ENCODE measurements at places on chromosomes 12 and 14.

DNA sequence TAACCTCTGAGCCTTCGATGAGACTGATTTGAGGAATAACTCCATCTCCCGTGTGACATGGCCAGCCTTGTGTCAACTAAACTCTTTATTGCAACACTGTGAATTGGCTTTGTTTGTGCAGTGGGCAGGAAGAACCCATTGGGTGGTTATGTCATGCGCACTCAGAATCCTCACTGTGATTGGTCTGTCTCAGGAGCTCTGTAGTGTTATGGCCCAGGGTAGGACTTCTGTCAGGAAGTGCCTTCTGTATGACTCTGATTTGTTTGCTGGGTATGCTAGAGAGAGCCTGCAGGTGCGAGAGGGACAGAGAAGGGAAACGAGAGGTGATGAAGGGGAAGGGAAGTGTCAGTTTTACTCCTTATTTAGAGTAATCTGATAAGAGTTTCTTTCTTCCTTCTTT is 71.5 kb upstream of the DCD start:
- no peak for DNase-seq

DNA sequence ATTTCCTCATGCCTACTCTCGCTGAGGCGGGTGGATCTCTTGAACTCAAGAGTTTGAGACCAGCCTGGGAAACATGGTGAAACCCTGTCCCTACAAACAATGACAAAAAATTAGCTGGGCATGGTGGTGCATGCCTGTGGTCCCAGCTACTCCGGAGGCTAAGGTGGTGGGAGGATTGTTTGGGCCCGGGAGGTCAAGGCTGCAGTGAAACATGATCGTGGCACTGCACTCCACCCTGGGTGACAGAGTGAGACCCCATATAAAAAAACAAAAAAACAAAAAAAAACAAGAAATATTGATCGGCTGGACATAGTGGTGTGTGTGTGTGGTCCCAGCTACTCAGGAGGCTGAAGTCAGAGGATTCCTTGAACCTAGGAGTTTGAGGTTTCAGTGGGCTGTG is 9.2 kb downstream of the MOAP1 start:
- no peak for DNase-seq

DNA sequence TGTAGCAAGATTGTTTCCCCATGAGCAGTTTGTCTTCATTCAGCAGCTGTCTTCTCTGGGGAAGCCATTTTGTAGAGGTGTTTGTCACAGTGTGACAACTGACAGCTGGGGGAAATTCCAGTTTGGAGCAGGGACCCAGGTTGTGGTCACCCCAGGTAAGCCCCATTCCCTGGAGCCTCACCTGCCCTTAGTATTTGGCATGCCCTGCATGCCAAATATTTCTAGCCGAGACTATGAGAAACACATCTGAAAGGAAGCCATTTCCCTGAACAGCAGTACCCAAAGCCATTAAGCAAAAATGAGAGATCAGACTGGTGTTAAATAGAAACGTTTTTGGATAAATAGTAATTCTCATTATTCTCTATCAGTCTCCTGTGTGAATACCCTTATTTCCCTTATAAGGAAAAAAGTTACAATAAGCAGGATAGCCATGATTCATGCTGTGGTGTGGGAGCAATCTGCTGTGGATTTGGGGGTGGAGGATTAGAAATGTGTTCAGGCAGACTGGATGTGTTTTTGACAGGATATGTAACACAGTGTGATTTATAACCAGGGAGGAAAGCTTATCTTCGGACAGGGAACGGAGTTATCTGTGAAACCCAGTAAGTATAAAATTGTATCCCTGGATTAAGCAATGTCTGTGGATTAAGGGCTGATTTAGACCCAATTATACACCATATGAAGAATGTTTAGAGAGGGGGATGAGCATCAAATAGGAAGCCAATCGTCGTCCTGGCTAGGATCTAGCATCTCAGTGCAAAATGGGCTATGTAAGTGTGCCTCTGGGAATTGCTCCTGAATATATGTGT is 68.9 kb downstream of the DAD1 start:
- no peak for DNase-seq

DNA sequence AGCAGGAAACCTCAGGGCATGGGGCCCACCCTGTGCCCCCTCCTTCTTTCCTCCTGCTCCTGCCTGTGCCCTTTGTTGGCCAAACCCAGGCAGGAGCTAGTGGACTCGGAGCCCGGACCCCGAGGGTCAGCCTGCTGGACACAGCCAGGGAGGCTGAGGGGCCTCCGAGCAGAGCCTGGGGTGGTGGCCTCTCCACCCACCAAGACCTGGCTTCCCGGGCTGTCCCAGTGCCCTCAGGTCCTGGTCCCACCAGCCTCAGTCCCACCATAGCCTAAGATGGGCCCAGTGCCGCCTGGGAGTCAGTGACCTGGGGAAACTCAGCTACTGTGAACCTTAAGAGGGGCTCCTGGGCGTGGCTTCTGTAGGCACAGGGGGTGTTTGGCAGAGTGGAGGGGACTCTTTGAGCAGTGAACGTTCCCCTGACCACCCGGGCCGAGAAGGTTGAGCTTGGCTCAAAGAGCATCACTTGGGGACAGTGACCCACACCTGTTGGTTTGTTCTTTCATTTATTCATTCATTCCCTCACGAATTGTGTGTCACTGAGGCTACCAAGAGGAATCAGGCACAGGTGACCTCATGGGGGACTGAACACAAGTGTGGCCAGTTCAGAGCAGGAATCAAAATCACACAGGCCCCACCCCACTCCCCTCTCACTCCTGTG is 266.1 kb downstream of the ADGRD1 start:
- no peak for DNase-seq

GRCh38 chr12:32089586-32089985 is 17.1 kb upstream of the BICD1 start:
- no peak for DNase-seq

GRCh38 chr12:67937822-67938221 is 51.4 kb upstream of the IFNG-AS1 start:
- DNase-seq, result no peak

DNA sequence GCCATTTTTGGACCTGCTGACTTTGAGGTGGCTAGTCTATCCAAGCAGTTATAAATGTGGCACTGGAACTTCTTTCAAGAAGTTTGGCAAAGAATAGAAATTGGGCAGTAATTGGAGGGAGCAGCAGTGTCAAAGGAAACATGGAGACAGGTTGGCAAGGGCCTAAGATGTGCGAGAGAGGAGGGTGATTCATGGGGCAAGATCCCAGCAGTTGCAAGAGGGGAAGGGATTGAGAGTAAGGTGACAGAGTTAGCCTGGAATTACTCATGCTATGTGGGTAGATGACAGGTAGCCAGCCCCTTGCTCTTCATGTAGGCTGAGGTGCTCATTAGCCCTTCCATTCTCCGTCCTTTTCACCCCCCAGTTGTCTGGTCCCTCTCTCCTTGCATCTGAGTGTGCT is 42.2 kb downstream of the FBXL14 start:
- no peak for DNase-seq

DNA sequence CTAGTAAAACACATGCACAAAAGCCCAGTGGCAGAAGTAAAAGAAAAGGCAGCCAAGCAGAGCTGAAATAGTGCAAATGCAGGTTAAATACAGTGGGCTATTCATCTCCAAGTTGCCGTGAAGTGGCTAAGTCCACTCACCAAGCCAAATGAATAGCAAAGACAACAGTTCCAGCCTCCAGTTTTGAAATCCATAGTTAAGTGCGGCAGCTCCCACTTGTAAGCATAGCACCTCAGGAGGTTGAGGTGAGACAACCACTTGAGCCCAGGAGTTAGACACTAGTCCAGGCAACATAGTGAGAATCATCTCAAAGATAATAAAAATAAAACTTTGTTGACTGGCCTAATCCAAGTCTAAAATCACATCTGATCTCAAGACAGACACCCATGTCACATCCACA is 9.8 kb upstream of the PHLDA1 start:
- no peak for DNase-seq

DNA sequence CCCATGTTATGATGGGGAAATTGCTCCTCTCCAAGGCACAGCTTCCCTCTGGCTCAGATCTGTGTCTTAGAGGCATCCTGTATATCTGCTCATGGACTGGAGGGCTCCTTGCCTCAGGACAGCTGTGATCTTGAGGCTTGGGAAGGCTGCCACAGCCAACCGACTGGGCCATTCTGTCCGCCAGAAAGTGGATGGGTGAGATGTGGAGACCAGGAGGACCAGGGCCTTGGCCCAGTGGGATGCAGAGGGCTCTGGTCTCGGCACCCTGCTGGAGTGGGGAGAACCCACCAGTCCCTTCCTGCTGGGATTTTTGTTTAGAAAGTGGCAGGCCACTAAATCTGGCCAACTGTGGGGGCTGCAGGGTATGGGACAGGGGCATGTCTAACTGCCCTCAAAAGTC is 148.6 kb downstream of the CALM1 start:
- no peak for DNase-seq

DNA sequence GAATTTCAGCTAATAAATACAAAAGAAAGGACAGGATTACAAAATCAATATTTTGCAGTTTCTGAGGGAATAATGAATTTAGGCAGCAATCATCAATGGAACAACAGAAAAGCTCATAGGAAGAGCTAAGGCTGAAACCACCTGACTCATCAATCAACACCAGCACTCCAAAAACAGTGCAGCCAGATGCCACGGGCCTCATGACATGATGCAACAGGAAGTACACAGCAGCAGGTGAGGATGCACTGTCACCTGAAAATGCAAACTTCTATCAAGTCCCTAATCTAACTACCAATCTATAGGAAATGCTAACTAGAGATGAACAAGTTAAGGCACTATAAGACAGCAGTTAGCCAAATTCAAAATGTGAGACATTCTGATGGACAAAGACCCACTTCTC is 21.7 kb downstream of the GNS start:
- DNase-seq, result no peak

DNA sequence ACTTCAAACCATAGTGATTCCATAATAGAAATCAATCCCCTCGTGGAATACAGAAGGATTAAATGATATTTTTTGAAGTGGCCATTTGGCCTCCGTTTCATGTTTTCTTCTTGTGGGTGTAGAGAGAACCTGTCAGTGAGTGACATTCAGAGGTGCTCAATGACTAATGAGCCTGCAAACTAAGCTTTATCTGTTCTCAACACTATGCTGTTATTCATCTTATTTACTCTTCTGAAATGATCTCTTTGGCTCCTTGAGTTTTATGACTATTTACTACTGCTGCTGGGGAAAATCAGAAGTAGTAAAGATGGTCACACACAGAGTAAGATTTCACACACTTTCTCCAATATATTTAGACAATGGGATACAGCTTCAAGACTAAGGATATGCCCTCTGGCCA is 30.4 kb downstream of the ATP2B1 start:
- DNase-seq, result no peak

GRCh38 chr14:98309591-98309990 is 962.4 kb downstream of the BCL11B start:
- DNase-seq, result no peak

DNA sequence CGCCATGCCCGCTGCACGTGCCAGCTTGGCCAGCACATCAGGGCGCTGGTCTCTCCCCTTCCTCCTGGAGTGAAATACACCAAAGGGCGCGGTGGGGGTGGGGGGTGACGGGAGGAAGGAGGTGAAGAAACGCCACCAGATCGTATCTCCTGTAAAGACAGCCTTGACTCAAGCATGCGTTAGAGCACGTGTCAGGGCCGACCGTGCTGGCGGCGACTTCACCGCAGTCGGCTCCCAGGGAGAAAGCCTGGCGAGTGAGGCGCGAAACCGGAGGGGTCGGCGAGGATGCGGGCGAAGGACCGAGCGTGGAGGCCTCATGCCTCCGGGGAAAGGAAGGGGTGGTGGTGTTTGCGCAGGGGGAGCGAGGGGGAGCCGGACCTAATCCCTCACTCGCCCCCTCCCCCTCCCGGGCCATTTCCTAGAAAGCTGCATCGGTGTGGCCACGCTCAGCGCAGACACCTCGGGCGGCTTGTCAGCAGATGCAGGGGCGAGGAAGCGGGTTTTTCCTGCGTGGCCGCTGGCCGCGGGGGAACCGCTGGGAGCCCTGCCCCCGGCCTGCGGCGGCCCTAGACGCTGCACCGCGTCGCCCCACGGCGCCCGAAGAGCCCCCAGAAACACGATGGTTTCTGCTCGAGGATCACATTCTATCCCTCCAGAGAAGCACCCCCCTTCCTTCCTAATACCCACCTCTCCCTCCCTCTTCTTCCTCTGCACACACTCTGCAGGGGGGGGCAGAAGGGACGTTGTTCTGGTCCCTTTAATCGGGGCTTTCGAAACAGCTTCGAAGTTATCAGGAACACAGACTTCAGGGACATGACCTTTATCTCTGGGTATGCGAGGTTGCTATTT is 914 bp upstream of the CCND2 start:
- DNase-seq, result peak; percentile 58

DNA sequence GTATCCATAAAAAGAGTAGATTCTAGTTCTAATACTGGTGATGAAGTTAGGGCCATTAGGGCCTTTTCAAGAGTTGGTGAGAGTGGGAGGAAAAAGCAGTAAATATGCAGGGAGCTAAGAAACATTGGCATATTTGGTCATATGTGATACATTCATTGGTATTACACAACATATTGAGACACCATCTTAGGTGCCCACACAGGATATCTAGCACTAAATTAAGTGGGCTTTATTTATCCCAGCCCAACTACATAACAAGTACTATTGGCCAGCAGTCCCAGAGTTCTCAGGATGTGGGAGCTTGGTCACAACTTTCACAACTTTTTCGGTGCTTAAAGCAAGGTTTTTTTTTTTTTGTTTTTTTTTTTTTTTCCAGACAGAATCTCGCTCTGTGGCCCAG is 2.0 kb upstream of the ING4 start:
- no peak for DNase-seq

- no peak for DNase-seq
Observed at GRCh38 chr12:91455321-91455720, 272.7 kb upstream of the DCN start.

DNA sequence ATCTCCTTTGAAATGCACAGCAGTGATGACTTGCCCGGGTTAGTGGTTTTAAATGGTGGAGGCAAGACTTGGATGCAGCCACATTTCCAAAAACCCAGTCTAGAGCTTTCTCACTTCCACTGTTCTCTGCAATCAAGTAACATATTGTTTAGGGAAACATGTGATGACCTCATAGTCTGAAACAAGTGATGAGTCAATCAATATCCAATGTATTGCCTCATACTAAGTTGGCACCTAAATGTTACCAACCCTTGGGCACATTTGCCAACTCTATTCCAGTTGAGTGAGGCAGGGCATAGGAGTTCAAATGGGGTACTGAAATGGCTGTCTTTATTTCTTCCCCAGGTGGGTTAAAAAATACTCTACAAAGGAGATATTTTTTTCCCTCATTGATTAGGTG is 1105.4 kb downstream of the VRK1 start:
- DNase-seq, result no peak

DNA sequence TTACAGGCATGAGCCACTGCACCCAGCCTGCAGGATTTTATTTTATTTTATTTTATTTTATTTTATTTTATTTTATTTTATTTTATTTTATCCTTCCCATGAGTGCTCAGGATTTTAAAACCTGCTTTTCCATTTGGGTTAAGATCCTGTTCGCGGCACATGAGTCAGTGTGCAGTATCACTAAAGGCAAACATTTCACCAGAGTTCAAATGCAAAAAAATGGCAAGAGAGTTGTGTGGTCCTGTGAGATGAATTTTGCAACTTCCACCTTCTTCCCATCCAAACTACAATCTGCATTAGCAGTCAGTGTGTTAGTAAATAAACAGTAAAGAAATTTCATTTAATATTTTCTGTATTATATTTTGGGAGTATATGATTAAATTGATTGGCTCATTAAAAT is 29.0 kb downstream of the MOAP1 start:
- no peak for DNase-seq

- peak; percentile 20 for DNase-seq
Observed at GRCh38 chr12:74890237-74890599, 319.4 kb downstream of the KCNC2 start.

All from GM13977 (cell line).